ENCODE measurements at places on chromosomes 5 and 9.

DNA sequence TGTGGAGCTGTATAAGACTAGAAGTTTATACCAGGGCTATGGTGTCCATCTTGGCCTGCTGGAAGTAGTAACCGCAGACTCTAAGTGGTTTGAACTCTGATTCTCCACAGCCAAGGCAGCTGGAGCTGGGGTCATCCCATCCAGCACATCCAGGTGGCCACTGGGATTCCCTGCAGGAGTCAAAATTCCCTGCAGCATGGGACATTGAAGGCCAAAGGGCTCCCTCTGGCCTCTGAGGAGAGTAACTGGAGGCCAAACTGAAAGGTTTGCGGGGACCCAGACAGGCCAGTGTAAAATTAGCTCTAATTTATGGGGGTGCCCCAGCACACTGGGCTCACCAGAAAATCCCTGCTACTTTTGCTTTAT is 12.2 kb upstream of the PRXL2C start:
- no peak for DNase-seq

- DNase-seq = no peak
Measured at GRCh38 chr9:75372499-75373268, 284.4 kb downstream of the OSTF1 start.

DNA sequence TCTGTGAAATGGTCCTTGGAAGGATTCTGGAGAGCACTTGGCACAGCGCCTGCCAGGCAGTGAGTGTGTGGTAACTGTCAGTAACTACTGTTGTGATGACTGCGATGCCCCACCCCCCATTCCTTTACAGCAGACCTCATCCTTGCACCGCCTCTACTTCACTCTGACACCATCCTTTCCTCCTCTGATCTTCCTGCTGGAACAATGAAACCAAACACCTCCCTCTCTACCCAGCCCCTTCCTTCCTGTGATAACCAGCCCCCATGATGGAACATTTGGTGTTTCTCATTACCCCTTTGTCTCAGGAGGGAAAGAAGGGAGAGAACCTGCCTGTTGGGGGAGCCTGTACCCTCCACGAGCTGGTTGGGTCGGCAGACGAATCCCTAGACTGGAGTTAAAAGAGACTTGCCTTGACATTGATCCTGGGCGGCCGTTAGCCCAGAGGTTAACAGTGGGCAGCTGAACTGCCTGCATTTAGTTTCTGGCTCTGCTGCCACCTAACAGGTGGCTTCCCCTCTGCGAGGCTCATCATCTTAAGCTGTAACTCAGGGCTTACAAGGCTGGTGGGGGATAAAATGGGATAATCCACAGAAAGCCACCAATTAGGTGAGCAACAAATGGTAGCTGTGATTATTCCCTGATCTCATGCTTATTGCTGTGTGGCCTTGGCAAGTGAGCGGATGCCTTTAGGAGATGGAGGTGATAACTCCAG is 34.2 kb upstream of the GRPEL2 start:
- DNase-seq = no peak

DNA sequence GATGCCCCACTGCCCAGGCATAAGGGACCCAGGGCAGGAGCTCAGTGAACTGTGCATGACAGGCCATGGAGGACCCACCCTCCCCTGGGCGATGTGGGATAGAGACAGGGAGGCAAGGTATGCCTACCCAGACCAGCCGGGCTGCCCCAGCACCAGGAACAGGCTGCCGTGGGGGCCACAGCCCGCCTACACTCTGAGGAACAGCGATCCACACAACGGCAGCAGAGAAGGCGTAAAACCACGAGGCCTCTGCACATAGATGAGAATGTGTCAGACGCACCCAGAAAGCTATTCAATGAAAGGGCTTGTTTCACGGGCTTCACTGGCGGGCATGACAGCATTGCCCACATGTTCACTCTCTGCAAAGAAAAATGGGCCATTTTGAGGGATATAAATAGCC is 49.5 kb downstream of the SEMA4D start:
- DNase-seq = no peak

GRCh38 chr5:170542691-170543293 is 39.0 kb downstream of the KCNIP1 start:
- DNase-seq = no peak

- DNase-seq = no peak
Measured at GRCh38 chr9:18748251-18748701, 274.3 kb downstream of the ADAMTSL1 start.

DNA sequence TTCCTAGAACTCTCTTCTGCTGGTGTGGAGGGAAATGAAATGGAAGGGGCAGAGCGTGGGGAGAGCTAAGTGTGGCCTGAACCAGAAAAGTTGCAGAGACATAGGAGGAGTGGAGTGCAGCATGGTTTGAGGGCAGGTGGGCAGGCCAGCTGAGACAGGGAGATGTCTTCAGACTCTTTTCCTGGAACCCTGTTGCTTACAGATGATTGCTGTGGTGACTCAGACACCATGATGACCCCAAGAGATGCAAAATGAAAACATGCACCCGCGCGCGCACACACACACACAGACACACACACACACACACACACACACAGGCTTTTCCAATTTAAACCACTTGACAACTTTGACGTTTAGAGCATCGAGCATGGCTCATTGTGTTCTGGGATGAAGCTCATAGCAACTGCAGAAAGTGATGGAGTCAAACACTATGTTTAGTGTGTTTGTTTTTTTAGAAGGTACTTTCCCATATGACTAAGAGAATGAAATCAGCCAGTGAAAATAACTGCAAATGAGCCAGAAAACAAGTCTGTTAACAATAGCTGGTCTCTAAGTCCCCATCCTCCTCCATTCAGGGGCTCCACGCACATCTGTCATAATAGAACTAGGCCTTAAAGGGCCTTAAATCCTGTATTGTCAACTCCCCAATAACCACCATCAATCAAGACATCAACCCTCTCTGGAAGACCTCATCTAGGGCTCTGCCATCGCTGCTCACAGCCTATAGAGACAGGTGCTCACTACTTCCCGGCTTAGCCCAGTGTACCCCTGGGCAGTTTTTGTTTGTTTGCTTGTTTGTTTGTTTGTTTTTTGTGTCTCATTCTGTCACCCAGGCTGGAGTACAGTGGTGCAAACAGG is 9.6 kb downstream of the TMOD1 start:
- no peak for DNase-seq

GRCh38 chr5:67301285-67301903 is 104.8 kb upstream of the CD180 start:
- no peak for DNase-seq

DNA sequence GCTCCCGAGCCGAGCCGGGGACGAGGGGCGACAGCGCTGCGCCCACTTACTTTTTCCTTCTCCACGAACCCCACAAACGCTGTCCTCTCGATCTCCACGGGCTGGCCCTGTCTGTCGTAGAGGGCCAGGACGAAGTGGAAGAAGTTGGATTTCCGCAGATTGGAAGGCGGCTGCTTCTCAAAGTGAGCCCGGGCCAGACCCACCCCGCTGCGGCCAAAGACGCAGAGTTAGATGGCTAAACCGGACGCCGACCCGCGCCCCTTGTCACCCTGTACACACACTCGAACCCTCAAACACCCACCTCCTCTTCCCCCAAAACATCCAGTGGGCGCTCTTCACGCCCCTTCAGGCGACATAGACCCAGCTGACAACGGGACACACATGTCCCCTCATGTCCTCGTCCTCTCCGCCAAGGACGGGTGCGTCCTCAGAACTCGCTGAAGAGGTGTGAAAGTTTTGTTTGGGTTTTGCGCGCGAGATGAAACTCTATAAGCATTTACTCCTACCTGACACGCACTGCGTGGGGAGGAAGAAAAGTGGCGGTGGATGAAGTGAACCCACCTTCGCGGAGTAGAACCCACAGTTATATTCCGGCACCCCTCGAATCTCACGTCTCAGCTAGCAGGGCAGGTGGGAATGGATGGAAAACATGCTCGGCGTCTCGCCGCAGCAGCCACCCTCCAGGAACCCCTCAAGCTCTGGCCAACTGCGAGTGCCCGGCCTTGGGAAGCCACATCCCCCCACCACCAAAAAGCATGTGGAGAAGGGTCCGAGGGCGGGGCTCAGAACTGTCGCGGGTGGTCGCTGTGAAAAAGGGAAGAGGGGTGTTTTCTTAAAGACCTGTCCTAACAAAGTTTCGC is 2.6 kb downstream of the EBF1 start:
- DNase-seq = no peak

- no peak for DNase-seq
Measured at GRCh38 chr9:98570055-98570454, 138.7 kb downstream of the GABBR2 start.

- DNase-seq = no peak
Measured at GRCh38 chr9:24382566-24382965, 163.1 kb downstream of the IZUMO3 start.

- DNase-seq = no peak
Measured at GRCh38 chr9:81477669-81478068, 211.7 kb downstream of the TLE1 start.

DNA sequence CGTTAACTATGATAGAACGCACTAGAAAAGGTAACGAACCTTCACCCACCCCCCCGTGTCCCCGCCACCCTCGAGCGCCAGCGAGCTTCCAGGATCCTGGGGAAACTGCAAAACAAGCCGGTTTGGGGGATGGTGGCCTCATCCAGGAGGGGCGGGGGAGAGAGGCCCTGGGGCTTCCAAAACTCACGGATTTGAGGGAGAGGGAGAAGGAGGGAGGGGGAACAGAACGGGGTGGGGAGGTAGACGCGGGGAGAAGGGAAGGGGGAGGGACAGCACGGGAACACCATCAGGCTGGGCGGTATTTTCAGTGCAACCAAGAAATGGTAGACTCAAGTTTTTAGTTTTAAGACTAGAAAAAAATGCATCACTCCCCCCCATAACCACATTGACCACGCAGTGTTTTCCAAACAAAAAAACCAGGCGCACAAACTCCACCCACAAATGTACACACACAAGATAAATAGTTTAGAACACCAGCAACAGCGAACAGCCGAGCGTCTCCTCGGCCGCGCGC is 1.4 kb downstream of the NRARP start:
- DNase-seq = no peak

DNA sequence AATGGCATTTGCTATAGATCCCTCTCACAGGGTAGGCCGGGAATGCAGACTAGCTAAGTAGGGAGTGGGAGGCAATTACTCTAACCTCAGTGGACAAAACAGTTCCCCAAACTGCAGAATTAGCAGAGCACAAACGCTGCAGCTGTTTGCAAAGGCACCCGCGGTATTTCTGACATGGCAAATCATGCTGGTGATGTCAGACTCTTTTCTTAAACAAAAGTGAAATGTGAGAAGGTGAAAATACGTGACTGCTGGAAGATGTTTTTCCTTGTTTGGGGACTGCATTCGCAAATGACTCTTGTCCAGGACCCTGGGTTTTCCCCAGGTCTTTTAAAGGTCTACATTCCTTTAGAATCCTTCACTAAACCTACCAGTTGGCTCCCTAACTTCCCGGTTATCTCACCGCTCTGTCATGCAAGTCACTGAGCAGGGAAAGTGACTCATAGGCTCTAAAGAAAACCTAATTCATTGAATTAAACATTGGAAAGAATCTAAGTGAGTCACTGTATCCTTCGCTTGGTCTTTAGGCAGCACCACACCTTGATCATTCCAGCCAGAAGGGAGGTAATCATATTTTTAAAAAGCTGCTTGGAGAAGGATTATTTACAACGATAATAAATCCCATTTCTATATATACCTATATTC is 91.5 kb upstream of the DNAH5 start:
- DNase-seq = no peak

DNA sequence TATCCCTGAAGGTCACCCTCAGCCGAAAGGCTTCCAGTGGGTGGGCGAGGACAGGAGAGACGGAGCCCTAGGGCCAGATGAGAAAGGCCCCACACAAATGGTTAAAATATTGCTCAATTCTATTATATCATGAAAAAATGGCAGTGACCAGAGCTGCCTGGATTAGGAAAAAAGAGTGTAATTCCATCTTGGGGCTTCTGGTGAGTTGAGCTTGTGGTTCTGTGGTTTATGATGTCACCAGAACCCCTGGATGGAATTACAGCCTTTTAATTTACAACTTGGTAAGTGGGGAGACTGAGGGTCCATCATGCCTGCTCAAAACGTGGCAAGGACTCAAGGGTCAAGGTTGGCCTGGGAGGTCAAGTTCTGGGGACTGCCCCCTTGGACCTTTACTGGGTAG is 55.5 kb upstream of the STC2 start:
- DNase-seq = no peak

DNA sequence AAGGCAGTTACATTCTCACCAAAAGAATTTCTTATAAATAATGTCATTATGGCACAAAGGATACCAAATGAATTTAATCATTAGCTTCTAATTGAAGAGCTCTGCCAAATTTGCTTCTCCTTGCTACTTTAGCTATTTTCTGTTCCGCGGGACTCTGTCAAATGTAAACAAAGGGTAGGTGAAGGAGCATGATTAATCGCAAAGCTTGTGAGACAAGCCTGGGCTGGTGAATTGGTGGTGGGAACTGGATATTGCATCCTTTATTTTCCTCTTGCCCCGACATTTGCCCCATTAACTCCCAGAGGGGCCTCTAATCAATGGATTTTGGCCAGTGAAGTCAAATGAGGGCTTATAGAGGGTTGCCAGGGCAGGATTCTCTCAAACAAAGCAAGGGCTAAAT is 234.2 kb upstream of the RFX3 start:
- DNase-seq = no peak
